ENCODE measurements at places on chromosomes 3 and 15.

DNA sequence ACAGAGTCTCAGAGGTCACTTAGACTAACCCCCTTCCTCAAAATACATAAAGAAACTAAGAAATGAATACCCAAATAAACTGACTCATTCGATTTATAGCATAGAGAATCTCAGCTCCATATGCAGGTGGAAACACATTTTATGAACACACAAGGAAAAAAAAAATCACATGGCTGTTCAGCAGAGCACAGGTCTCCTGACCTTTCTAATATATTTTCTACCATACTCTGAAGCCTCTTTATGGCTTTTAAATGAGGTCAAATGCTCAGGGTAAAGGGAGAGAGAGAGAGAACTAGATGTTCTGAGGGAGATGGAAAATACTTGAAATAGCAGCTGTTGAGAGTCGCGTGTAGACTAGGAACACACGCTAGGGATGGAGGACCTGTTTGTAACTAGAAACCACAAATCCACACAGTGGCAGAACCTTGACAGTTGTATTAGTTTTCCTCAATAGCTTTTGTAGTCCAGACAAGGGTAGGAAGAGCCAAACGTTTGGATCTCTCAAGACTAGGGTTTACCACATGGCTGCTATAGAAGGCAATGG, 165.3 kb downstream of the FMN1 start:
- DNase-seq = no peak

DNA sequence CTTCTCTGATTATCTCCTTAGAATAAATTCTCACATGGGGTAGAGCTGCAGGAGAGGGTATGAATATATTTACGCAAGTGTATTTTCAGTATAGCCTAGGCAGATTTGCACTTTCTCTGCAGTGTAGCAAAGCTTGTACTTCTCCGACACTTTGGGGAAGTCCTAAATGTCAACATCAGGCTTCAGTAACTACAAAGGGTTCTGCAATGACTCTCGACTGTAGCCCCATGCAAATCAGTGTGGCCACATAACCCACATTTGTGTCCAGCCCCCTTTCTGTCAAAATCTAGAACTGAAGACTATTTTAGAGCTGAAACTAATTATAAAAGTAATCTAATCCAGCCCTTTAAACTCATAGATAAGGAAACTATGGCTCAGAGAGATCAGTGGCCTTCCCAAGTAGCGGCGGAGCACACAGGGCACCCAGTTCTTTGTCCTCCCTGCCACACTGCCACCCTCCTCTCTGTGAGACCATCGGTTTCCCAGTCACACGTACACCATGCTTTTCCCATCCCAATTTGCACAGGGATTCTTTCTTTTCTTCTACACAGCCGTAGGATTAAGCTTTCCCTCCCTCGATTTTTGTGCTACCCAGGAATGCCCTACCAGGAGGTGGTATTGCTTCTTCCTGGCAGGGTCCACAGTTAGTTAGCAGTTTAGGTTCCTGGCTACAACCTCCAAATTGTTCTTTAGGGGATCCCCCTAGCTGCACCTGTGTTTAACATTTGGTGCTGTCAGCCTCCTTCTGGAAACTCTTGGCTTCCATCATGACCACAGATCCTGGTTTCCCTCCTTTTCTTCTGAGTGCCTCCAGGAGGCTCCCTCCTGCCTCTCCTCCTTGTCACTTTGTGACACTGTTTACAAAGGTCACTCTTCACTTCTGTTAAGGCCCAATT, 22.9 kb downstream of the MRAS start:
- DNase-seq = no peak

GRCh38 chr15:34783991-34784390, 11.4 kb downstream of the ACTC1 start:
- DNase-seq = no peak

DNA sequence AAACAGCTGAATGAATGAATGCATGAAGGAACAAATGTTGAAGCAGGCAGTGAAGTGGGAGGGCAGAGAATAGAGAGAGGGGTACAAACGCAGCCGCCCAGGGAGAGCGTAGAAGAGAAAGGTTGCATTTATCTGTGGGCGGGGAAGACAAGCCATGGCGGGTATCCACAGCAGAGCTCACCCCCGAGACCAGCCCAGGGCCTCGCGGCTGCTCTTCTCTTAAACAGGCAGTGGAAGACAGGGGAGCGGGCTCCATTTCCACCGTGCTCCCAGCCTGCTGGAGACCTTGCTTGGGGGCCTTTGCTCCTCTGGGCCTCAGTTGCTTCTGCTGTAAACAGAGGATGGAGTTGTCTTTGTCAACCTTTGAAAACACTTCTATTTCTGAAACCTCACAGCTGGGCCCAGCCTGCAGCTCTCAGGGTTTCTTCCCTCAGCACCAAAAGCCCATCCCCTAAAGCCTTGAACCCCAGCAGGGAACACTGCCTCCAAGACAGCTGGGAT, 259.5 kb downstream of the UACA start:
- DNase-seq = no peak

DNA sequence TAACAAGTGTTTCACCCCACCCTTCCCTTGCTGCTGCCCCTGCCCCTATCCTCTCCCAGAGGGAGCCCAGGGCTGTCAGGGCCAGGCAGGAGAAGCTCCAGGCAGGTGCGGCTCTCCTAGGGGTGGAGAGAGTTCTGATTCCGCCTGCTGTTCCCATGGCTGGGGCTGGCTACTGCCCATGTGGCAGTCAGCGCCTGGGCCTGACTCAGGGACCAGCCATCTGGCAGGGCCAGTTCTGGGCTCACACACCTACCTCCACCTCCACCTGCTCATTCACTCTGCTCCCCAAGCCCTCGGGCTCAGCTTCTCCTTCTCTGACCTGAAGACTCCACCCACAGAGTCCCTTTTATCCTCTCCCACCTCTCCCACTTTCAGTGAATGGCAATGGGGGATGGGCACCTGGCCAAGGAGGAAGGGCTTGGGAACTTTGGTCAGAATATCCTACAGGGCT, 23.4 kb downstream of the AMOTL2 start:
- DNase-seq = no peak

GRCh38 chr15:89395996-89396395, 61.4 kb upstream of the POLG start:
- DNase-seq = no peak

- no peak for DNase-seq
These were observed 44.3 kb downstream of the UBP1 start for GRCh38 chr3:33395900-33396299.

GRCh38 chr3:47223755-47224154, 58.8 kb downstream of the KIF9 start:
- DNase-seq = no peak

GRCh38 chr3:158097081-158097592, 9.1 kb downstream of the SHOX2 start:
- no peak for DNase-seq

- DNase-seq = no peak
These were observed 1.6 kb downstream of the BDH1 start for GRCh38 chr3:197554196-197554561.

DNA sequence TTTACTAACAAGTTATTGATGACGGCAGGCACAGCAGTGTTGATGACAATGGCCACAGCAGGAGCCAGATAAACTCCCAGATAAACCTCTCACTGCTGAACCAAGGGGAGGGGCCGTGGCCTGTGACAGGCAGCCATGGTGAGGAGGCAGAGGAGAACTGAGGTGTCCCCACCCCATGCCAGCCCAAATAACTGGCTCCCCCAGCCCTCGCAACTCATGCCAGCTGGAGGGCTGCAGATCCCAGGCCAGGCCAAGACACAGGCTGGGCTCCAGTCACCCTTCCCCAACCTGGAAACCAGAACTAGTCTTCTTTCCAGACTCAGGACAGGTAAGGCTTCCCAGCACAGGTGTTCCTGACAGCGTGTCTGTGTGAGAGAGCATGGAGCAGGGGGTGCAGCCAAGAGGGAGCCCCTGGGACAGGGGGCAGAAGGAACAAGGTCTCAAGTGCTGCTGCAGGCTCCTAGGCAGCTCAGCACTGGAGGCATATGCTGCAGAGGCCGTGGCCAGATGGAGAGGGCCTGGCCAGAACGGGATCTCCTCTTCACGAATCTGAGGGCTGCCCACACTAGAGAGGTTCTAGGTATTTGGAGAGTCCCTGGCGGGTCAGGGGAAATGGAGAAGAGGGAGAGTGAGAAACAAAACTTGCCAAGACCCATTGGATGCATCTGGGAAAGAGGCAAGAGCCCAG, 15.9 kb downstream of the PLA2G4F start:
- DNase-seq = no peak

DNA sequence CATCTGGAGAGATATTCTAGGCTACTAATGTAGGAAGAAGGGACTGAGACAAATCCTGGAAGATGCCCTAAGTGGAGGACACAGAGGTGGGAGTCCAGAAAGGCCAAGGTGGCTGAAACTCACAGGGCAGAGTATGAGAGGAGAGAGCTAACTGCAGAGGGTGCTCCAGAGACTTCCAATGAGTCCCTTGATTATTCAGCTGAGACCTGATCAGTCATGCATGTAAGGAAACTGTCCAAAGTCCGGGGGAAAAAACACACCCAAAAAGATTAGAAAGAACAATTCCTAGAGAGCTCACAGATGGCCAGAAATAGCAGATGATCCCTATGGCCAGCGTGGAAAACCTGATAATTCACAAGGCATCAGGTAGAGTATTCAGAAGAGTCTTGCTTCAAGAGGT, 18.7 kb upstream of the FOXP1 start:
- no peak for DNase-seq

DNA sequence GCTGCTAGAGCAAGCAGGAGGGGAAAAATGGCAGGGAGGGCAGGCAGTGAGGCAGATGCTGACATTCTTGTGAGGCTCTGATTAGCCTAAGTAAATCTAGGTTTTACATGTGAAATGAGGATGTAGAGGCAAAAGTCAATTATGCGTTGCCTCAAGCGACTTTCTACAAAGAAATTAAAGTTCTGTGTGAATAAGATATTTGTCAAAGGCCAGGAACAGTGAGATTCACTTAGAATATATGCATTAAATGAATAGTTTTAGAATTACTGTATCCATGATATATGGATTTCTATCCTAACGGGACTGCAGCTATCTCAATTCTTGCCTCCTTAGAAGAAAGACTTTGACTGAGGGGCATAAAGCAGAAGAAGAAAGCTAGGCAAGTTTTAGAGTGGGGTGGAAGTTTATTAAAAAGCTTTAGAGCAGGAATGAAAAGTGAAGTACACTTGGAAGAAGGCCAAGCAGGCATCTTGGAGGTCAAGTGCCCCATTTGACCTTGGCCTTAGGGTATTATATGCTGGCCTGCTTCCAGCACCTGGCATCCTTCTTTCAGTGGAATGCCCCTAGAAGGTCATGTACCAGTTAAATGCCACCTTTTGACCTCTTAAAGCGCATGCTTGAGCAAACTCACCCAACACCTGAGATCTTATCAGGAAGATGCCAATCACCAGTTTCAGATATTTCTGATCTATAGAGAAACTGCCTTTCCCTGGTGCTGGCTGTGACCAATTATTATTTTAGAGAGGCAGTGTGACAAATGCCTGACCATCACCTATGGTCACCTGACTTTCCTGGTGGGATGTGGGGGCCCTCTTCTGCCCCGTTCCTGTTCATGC, 38.2 kb downstream of the OSTN start:
- no peak for DNase-seq
